ENCODE measurements at places on chromosomes 6 and 20. TPM values are rescaled to one million over a fixed set of nuclear protein-coding genes. Genes with fewer than 3 reads are reported as not detected.

DNA sequence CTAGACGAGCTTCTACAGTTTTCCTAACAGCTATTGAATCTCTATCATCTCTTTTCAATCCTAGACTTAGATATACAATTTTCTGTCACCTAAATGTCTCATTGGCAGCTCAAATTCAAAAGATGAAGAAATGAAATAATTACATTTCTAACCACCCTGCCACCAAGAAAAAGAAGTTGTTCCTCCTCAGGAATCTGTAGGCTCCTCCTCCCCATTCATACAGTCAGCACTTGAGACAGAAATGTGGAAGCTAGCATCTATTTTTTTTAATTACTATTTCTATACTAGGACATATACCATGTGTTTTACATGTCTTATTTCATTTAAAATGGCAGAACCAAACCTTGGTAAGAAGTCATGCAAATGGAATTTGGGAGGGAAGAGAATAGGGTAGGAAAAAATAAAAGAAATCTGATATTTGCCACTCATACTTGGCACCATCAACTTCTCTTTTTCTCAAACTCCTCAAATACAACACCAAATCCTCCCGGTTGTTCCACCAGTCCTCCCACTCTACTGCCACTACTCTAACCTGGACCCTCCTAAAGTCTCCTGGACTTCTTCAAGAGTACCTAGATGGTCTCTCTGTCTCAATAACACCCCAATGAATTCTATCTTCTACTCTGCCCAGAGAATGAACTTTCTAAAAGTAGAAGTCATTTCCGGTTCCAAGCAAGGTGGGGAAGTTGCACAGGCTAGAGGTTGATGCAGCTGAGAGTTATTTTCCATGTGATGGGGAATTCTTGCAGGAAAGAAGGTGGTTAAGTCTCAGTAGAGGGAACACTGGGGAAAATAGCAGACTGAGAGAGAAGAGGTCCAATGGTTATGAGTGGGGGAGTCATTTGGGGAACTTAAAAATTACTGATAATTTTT lies 54.1 kb downstream of the ATXN1 start:
- no peak for DNase-seq

GRCh38 chr6:150313781-150314180 lies 55.0 kb upstream of the IYD start:
- no peak for DNase-seq

- DNase-seq = no peak
These were observed 34.1 kb upstream of the HMGA1 start for GRCh38 chr6:34202329-34203201.

The TNNC2 gene
- total RNA-seq = 3.9 TPM

- no peak for DNase-seq
These were observed 202.1 kb downstream of the ARHGAP18 start for GRCh38 chr6:129507846-129508245.

GRCh38 chr20:39941245-39941644 lies 747.8 kb downstream of the MAFB start:
- DNase-seq = no peak
